ENCODE measurements at places on chromosomes 3 and 15.
A peak's percentile ranks its signal among the peaks of the same experiment; 100 is the strongest.

GRCh38 chr15:29612701-29613100 is 209.6 kb downstream of the TJP1 start:
- no peak for ATAC-seq

DNA sequence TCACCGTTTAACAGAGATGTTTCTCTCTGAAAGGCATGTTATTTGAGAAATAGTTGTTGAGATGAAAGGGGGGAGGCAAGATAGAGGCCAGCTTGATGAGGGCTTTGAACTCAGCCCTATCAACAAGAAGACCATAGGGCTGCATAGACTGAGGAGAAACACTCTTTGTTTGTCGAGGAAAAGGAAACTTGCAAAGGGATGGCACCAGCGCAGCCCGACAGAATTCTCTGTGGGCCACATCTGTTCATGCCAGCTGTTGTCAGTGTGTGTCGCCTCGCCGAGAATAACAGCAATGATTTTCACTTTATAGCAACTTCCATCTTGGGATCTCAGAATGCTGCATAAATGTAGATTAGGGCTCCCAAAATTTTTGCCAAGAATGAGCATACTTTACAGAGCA is 478.3 kb upstream of the TPRG1 start:
- no peak for ATAC-seq

GRCh38 chr15:38490242-38490922 is 36.5 kb downstream of the FAM98B start:
- ATAC-seq: no peak

GRCh38 chr15:99556011-99556410 is 9.8 kb upstream of the MEF2A start:
- ATAC-seq: no peak

- no peak for ATAC-seq
These were observed 42.2 kb downstream of the FAM98B start for GRCh38 chr15:38496151-38496550.

DNA sequence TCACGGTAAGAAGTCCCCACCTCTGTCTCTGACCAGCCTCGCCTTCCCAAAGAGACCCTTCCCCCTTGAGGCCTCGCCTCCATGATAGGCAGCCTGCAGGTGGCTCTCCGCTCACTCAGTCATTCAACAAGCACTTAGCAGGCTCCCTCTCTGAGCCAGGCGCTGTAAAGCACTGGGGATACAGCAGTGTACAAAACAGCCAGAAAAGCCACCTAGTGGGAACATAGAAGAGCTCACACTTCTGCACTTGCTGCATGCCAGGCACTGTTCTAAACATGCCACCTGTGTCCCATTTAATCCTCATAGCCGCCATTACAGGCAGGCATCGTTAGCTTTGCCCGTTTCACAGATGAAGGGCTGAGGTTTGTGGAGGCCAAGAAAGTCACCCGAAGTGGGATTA is 56.0 kb downstream of the SEMA3G start:
- no peak for ATAC-seq

GRCh38 chr3:68090571-68090970 is 436.2 kb upstream of the SUCLG2 start:
- ATAC-seq: no peak

DNA sequence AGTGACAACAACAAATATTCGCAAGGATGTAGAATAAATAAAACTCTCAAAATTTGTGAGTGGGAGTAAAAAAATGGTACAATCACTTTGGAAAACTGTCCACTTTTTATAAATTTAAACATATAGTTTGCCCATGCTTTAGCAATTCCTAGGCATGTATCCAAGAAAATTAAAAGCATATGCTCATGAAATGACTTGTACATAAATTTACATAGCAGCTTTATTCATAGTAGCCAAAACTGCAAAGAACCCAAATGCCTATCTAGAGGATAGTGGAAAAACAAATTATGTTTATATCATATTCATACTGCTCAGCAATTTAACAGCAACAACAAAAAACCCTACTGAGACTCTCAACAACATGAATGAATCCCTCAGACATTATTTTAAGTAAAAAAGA is 363.6 kb upstream of the CCDC54 start:
- no peak for ATAC-seq

DNA sequence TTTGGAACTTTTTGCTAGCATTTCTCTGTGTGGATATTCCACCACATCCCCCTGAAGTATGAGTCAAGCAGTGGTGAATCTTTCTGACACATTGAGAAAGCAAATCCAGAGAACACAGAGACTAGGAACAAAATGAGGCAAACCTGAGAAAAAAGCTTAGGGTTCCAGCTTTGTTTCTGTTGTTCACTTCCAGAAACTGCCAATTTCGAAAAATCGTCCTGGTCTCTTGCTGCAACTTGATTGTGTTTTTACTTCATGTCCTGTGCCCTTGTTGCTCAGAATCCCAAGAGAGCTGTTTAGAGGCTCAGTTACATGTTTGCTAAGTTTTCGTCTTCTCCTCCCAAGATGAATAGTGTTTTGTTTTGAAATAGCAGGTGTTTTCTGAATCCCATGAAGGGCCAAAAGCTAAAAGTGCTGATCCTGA is 13.7 kb downstream of the MAP2K1 start:
- ATAC-seq: no peak

- no peak for ATAC-seq
These were observed 1.8 kb downstream of the SCAMP5 start for GRCh38 chr15:74997141-74997540.

GRCh38 chr3:60916546-60916945 is 334.7 kb downstream of the FHIT start:
- no peak for ATAC-seq

DNA sequence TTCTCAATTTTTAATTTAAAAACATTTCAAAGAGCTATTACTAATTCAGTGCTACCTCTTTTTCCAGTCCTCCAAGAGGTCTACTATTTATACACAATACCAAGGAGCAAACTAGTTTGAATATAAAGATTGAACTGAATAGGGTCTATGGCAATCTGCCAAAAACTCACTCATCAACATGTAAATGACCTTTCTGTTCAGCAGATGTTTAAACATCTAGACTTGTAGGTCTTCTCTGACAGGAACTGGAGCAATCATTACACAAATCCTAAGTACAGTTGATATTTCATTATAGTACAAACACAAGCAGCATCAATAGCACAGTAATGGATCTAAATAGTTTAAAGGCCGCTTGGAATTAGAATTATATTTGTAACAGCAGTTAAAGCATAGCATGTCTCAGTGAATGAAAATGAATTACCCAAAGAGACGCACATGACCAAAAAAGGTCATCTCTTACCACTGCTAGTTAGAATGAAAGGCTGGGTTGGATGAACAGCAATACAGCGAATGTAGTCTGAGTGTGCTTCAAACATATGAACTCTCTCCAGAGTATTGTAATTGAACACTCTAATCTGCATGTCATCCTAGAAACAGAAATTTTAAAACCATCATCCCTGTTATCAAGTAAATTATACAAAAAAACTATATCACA is 10.7 kb downstream of the COPB2 start:
- ATAC-seq: no peak

DNA sequence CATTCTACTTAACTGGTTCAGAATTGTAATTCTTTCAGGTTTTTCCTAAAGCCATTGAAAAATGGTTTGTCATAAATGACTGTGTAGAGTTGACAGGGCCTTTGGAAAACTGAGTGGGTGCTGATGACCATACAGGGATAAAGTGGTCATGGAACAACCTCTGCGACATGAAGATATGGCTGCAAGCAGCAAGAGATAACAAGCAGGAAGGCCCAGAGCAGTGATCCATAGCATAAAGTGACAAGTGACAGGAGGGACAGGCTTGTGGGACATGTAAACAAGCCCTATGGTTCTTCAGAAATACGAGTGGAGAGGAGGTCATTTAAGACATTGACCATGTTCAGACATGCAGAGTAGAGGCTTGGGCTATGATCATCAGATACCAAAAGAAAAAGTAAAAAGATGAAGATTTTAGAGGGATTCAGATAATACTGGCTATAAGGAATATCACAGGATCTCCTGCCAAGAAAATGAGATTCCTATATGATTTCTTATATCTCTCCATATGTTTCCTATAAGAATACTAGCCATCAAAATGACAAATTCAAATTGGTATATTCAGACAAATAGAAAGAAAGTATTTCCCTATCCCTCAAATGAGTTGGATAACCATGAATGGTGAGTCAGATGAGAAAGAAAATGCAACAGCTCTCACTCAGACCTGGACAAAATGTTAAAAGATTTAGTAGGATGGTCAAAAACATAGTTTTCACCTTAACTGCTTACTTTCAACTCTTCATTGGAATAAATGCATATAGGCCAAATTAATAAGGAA is 827.6 kb upstream of the CFAP20DC start:
- ATAC-seq: no peak

DNA sequence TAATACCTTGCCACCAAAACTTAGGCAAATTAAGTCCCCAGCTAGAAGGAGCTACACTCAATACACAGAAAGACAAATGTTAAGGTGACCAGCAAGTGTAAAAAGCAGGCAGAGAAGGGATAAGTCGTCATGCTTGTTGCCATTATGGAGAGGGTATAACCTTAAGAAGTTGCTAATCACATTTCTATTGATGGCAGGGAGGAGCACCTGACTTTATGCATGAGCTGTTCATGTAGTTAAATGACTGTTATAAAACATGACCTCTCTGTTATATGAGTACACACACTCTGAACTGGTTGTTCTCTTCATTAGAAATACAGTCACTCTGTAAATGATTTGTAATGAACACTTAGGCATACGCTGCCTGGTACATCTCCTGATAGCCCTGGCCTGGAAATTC is 6.6 kb upstream of the CCNL1 start:
- ATAC-seq: peak; percentile 77

- no peak for ATAC-seq
These were observed 852.0 kb downstream of the FHIT start for GRCh38 chr3:60399292-60399691.
